ENCODE measurements at places on chromosomes 2 and 18. TPM values are rescaled to one million over a fixed set of nuclear protein-coding genes. Genes with fewer than 3 reads are reported as not detected.

Gene EHBP1
- 96.3 TPM for total RNA-seq

Gene POTEF
- total RNA-seq = 0.29 TPM

Gene TRIB2
- total RNA-seq = 79.6 TPM

Gene EVX2
- under 0.01 TPM for total RNA-seq

Gene SH2D6
- not detected for total RNA-seq

DNA sequence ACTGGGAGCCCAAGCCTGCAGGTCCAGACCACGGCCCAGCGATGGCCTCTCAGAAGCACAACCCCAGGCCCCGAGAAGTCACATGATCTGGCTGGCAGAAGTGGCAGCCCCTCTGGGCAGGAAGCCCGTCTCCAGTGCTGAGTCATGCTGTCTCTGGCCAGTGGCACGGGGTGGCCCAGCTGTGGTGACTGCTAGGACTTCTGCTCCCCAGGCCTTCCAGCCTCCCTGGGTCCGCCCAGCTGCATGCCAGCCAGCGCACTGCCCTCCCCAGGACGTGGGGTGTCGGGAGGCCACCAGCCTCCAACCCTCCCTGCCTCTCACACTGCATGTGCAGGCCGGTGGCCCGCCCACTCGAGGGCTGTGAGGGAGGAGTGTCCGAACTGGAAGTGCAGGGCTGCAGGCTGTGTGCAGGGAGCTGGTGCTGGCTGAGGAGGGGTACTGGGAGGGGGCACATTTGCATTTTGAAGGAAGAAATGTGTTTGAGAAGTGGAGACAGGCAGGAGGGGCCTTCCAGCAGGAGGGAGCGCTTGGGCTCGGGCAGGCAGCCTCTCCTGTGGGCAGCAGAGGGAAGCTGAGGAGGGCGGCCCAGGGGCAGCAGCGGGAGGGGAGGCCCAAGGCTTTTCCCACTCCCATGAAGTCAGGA is 17.0 kb upstream of the HPCAL1 start:
- no peaks in the 10 kb centered on the region for H3K27me3 ChIP-seq
- H3K36me3 ChIP-seq = no peaks in the 10 kb centered on the region
- H3K27ac ChIP-seq = peak overlapping the region; percentile 47
- DNase-seq = peak; percentile 92
- no peak overlapping the region for H3K4me3 ChIP-seq

DNA sequence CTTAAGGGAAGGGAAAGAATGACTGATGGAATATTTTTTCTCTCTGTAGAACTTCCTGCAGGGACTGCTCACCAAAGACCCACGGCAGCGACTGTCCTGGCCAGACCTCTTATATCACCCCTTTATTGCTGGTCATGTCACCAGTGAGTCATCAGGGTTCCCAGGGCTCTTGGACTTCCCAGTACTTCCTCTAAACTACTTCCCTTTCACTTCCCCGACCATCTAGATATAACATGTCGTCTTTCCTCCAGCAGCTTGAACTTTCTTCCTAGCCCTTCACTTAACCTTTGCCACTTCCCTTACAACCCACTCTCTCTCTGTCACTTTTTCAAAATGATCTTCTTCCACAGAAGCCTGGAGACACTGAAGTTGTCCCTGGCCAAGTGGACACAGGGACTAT is 7.2 kb downstream of the STK36 start:
- H3K36me3 ChIP-seq = peaks cover 47% of the 10 kb centered on the region
- no peak overlapping the region for H3K4me3 ChIP-seq
- H3K27me3 ChIP-seq = no peaks in the 10 kb centered on the region
- no peak for DNase-seq
- H3K27ac ChIP-seq = no peak overlapping the region

GRCh38 chr18:30970196-30970816 is 72.2 kb downstream of the DSC3 start:
- H3K27ac ChIP-seq = no peak overlapping the region
- no peaks in the 10 kb centered on the region for H3K27me3 ChIP-seq
- H3K4me1 ChIP-seq = no peaks in the 10 kb centered on the region
- no peak for DNase-seq

GRCh38 chr18:77127769-77128671 is 4.6 kb downstream of the MBP start:
- peak; percentile 79 for DNase-seq
- peaks cover 18% of the 10 kb centered on the region for H3K4me1 ChIP-seq
- peak overlapping the region; percentile 25 for H3K4me3 ChIP-seq
- H3K27me3 ChIP-seq = peaks cover 43% of the 10 kb centered on the region
- peak overlapping the region; percentile 71 for H3K27ac ChIP-seq

DNA sequence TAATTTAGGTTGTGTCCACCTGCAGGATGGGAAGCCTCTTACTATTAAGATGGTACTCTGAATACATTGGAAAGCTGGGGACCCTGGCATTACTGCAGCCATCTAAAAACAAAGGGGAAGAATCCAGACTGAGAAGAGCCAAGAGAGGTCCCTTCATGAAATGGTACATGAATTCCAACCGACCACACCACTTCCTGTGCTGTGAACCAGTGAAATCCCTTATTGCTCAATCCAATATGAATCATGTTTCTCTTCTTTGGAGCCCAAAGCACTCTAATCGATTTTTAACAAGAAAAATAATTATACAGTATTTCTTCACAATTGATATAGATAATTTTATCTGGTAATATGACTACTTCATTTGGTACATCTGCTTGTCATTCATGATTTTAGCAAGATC is 479.7 kb upstream of the RAB6C start:
- no peaks in the 10 kb centered on the region for H3K27me3 ChIP-seq
- H3K27ac ChIP-seq = no peak overlapping the region
- no peaks in the 10 kb centered on the region for H3K36me3 ChIP-seq
- H3K4me3 ChIP-seq = no peak overlapping the region
- no peaks in the 10 kb centered on the region for H3K4me1 ChIP-seq

GRCh38 chr2:225231900-225232299 is 167.6 kb upstream of the NYAP2 start:
- no peaks in the 10 kb centered on the region for H3K4me1 ChIP-seq
- no peak overlapping the region for H3K4me3 ChIP-seq
- no peak for DNase-seq
- no peaks in the 10 kb centered on the region for H3K36me3 ChIP-seq
- peaks cover 2% of the 10 kb centered on the region for H3K27me3 ChIP-seq

GRCh38 chr2:230896346-230897115 is 28.5 kb downstream of the GPR55 start:
- no peak for DNase-seq
- no peaks in the 10 kb centered on the region for H3K4me1 ChIP-seq
- H3K36me3 ChIP-seq = no peaks in the 10 kb centered on the region

- peaks cover 58% of the 10 kb centered on the region for H3K36me3 ChIP-seq
- H3K4me3 ChIP-seq = no peak overlapping the region
- H3K27me3 ChIP-seq = no peaks in the 10 kb centered on the region
Observed at GRCh38 chr2:216431531-216431856, 19.2 kb downstream of the SMARCAL1 start.

DNA sequence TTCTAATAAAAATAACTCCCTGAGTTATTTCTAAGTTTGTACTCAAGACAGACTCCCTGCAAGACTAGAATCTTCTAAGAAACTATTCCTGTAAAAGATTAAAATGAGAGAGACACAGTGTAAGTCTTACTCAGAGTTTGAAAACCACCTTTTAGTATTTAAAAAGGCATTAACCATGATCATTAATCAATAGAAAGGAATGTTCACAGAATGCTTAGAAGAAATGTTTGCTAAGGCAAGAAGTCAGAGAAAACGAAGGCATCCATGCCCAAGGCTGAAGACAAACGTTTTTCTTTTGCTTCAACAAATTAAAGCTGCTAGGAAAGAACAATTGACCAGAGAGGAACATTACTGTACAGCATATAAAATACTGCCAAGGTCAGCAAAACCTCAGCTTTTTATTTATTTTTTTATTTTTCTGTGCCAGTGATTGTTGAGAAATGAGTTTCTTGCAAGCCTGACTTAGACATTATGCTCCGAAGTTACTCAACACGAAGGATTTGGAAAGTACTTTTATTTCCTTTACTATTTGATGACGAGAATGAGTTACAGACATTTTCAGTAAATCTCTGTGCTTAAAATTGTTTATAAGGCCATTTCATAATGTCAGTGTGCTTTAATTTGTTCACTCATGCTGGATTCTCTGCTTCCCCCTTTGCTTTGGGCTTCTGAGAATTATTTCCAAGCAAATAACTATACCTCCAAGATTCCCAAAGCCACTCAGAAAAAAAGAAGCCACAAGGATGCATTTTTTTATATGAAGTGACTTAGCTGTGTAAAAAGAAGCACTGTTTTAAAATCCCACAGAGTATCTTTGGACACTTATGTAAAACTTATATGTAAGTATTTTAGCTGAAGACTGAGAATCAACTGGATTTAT is 20.5 kb downstream of the RND3 start:
- H3K27ac ChIP-seq = peak overlapping the region; percentile 65
- H3K27me3 ChIP-seq = no peaks in the 10 kb centered on the region
- peaks cover 39% of the 10 kb centered on the region for H3K36me3 ChIP-seq
- H3K4me3 ChIP-seq = no peak overlapping the region
- DNase-seq = no peak

- no peak overlapping the region for H3K27ac ChIP-seq
- peaks cover 67% of the 10 kb centered on the region for H3K36me3 ChIP-seq
- no peaks in the 10 kb centered on the region for H3K4me1 ChIP-seq
- H3K27me3 ChIP-seq = no peaks in the 10 kb centered on the region
Observed at GRCh38 chr2:171747371-171747770, 60.1 kb downstream of the DYNC1I2 start.

- H3K27me3 ChIP-seq = peaks cover 11% of the 10 kb centered on the region
- no peak for DNase-seq
- no peak overlapping the region for H3K4me3 ChIP-seq
- H3K36me3 ChIP-seq = no peaks in the 10 kb centered on the region
Observed at GRCh38 chr2:19848029-19848750, 53.6 kb downstream of the TTC32 start.

- no peak overlapping the region for H3K27ac ChIP-seq
- DNase-seq = no peak
- no peaks in the 10 kb centered on the region for H3K4me1 ChIP-seq
- no peaks in the 10 kb centered on the region for H3K27me3 ChIP-seq
Observed at GRCh38 chr2:141869572-141869971, 261.2 kb downstream of the LRP1B start.

- peaks cover 4% of the 10 kb centered on the region for H3K4me1 ChIP-seq
- no peak overlapping the region for H3K27ac ChIP-seq
- DNase-seq = no peak
- H3K36me3 ChIP-seq = no peaks in the 10 kb centered on the region
- peaks cover 11% of the 10 kb centered on the region for H3K27me3 ChIP-seq
Observed at GRCh38 chr18:3103576-3103975, 90.6 kb upstream of the LPIN2 start.

DNA sequence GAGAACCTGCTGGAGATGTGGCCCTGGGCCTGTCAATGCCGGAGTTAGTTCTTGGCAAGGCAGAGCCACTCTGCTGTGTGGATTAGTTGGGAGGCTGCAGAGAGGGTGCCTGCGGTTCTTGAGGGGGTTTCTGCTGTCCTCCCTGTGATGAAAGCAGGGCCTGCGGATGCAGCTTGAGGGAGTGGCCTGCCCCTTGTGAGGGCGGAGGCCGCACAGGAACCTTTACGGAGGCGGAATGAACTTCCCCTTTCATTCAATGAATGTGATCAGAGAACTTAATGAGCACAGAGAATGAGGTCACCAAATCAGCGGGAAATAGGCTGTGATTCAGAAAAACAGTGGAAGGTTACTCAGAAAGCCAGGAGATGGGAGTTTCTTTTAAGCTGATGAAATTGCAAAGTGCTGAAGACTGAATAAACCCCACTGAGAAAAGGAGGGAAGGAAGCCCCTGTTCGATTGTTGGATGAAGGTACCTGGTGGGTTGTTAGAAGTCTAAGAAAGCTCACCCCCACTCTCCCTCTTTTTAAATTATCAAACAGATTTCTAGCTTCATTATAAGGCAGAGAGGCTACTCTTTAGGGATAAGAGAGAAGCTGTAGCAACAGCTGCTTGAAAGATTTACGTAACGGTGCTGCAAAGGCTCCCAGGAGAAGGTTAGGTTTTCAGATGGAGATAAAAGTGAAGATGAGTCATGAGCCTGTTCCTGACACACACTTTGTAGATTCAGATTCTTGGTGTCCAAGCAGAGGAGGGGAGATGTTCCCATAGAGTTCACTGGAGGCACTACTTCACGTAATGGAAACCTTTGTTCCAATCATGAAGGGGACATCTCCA is 47.4 kb downstream of the VWA3B start:
- peaks cover 14% of the 10 kb centered on the region for H3K27me3 ChIP-seq
- no peaks in the 10 kb centered on the region for H3K36me3 ChIP-seq
- no peaks in the 10 kb centered on the region for H3K4me1 ChIP-seq

DNA sequence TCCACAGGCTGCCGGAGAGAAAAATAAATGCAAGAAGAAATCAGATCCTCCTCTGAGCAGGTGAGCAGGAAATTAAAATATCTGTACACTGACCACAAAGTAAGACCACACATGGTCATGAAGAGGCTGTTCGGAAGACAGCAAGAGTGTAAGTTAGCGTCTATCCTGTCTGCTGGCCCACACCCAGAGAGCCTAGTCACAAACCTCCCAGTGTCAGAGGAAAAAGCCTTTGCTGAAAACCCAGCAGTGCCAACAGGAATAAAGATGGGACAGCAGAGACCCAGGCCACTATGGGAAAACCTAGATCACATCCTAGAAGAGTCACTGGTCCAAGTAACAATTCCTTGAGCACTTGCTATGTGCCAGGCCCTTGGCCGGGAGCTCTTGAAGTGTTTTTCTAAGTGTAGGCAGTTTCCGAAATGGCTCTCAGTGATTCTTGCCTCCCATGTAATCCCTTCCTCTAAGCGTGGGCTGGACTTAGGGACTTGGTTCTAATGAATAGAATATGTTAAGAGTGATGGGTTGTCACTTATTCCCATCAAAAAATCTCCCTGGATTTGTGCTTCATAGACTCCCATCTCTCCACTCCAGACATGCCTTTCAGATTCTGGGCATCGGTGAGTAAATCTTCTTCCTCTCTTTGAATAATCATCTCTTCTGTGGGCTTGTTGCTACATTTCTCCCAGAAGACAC is 110.9 kb upstream of the PKDCC start:
- no peak overlapping the region for H3K4me3 ChIP-seq
- H3K36me3 ChIP-seq = no peaks in the 10 kb centered on the region
- H3K27me3 ChIP-seq = no peaks in the 10 kb centered on the region
- H3K27ac ChIP-seq = no peak overlapping the region

DNA sequence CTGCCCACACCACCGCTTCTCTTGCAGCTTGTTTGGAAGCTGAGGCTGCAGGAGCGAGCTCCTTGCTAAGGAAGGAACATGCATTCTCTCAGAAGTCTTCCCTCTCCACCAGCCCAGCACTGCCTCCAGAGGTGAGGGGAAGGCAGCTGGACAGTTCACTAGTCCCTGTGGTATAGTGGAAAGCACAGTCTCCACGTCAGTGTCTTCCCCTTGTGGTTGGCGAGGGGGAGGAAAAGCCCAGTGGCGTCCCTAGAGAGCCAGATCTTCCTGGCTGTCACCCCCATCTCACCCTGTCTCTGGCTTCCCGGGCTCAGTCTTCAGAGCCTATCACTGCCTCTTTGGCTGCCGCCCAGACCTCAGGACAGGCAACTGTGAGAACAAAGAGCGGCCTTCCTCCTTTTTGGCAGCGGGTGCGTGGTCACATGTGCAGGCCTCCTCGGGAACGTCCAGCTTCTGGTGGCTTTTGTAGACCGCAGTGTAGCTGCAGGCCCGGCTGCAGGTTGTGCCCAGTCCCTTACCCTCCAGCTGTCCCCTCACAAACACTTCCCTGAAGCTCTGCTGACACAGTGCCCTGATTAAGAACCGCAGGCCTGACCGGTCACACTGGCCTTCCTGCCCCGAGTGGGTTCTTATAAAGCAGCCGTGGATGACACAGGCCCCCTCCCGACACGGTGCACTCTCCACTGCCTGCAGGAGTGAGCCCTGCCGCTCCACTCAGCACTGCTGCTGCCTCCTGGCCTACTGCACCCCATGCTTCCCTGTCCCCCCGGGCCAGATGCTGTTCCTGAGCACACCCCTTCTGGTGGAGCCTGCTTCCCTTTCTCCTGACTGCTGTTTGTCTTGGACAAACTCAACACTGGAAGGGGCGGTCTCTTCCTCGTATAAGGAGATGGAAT is 90.9 kb downstream of the RNF144A start:
- no peaks in the 10 kb centered on the region for H3K27me3 ChIP-seq
- no peak overlapping the region for H3K4me3 ChIP-seq
- no peaks in the 10 kb centered on the region for H3K36me3 ChIP-seq
- no peak overlapping the region for H3K27ac ChIP-seq
- no peak for DNase-seq
- H3K4me1 ChIP-seq = peaks cover 25% of the 10 kb centered on the region

Data from osteoblast (primary cell).